HCT116 (cell line): ENCODE measurements at places on chromosomes 5 and 9. TPM values are rescaled to one million over a fixed set of nuclear protein-coding genes. Genes with fewer than 3 reads are reported as not detected.

Gene MARCOL
- not detected for total RNA-seq

Gene JAKMIP2
- total RNA-seq: not detected

Gene DBH
- not detected for total RNA-seq

Gene SLC25A2
- total RNA-seq: 0.42 TPM

Gene BTNL3
- not detected for total RNA-seq

Gene QRFP
- not detected for total RNA-seq

Gene ADRA1B
- total RNA-seq: not detected

Gene SLC6A19
- not detected for total RNA-seq
